ENCODE measurements at places on chromosomes 6 and 20.

DNA sequence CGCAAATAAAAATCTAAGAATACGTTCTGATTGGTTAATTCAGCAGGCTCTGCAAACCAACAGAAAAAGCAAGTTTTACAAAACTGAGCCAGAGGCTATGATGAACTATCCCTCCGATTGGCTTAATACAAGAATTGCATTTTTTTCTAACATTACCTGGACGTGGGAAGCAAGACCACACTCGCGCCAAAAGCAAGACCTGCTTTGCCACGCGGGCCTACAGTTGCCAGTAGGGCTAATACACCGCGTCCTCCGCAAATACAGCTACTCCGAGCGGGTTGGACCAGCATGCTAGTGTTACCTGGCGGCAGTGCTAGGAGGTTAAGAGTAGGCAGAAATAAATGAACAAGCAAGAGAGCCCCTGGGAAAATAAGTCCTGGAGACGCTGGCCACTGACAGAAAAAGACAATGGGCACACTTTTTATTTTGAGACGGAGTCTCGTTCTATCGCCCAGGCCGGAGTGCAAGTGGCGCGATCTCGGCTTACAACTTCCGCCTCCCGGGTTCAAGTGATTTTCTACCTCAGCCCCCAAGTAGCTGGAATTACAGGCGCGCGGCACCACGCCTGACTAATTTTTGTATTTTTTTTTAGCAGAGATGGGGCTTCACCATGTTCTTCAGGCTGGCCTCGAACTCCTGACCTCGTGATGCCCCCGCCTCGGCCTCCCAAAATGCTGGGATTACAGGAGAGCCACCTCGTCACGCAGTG lies 131.9 kb upstream of the BTN3A2 start:
- peak; percentile 48 for DNase-seq

GRCh38 chr6:28710466-28711191 lies 184.9 kb downstream of the GPX5 start:
- no peak for DNase-seq

GRCh38 chr20:7843613-7844012 lies 96.6 kb downstream of the HAO1 start:
- DNase-seq, result no peak

- peak; percentile 40 for DNase-seq
Measured at GRCh38 chr6:134065706-134066105, 13.3 kb upstream of the SLC2A12 start.

DNA sequence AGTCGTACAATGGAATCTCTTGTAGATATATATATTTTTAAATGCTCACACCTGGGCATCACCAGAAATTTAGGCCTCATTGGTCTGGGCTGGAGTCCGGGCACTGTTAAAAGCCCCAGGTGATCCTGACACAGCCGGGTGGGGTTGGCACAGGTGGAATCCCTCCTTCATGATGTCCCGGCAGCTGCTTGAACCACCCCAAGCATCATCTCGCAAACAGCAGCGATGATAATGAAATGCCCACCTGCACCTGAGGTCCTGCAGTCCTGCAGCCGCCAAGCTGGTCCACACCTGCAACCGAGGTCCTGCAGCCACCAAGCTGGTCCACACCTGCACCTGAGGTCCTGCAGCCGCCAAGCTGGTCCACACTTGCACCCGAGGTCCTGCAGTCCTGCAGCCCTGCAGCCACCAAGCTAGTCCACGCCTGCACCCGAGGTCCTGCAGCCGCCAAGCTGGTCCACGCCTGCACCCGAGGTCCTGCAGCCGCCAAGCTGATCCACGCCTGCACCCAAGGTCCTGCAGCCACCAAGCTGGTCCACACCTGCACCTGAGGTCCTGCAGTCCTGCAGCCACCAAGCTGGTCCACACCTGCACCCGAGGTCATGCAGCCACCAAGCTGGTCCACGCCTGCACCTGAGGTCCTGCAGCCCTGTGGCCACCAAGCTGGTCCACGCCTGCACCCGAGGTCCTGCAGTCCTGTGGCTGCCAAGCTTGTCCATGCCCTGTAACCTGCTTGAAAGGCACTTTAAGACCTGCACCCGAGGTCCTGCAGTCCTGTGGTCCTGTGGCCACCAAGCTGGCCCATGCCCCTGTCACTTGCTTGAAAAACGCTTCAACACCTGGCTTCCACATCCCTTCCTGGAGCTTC lies 261.2 kb downstream of the DLL1 start:
- no peak for DNase-seq

GRCh38 chr6:125804264-125804663 lies 13.5 kb downstream of the NCOA7 start:
- DNase-seq, result peak; percentile 61

GRCh38 chr20:8952721-8953120 lies 116.2 kb upstream of the PLCB4 start:
- no peak for DNase-seq

- DNase-seq, result no peak
Measured at GRCh38 chr6:28977341-28978132, 27.6 kb downstream of the ZNF311 start.

GRCh38 chr6:47663462-47664216 lies 34.7 kb upstream of the ADGRF4 start:
- DNase-seq, result no peak

DNA sequence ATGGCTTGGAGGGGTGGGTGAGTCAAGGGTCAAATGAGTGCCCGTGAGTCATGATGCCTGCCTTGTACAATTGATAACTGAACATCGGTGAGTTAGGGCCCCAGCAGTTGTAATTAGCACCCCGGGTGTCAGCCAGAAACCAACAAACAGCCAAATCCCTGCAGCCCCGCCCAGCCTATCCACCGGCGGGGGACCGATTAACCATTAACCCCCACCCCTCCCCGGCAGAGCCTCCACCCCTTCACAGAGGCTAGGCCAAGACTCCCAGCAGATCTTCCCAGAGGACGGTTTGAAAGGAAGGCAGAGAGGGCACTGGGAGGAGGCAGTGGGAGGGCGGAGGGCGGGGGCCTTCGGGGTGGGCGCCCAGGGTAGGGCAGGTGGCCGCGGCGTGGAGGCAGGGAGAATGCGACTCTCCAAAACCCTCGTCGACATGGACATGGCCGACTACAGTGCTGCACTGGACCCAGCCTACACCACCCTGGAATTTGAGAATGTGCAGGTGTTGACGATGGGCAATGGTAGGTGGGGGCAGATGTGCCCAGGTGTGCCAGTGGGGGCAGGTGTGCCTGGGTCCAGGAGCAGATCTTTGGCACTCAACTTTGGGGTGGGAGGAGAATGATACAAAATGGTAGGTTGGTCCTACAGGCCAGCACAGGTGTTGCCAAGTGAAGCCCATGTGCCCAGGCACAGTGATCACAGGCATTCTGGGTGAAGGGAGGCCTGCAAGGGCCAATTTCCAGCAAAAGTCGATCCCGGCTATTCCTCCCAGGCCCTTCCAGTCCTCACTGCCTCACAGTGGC lies 45.7 kb downstream of the HNF4A start:
- no peak for DNase-seq

DNA sequence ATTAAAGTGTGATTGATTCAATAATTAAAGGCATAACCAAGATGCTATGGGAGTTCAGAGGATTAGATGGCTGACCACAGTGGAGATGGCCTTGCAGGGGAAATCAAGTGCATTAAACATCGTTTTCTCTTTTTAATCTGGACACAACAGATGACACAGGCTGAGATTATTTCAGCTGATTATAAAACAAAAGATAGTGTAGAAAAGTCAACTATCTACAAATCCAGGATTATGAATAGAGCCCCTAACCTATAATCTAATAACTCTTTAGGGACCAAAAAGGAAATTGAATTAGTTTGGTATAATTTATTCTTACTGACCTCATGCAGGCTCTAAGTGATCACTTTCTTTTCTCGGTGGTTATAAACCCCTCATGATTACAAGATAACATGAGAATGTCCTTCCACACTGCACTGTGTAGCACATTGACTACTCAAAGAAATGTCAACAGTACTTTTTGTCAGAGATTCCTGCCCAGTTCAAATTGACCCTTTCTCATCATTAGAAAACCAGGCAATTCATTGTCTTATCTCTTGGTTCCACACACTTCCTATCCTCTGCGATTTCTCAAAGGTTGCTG lies 122.1 kb downstream of the PKHD1 start:
- no peak for DNase-seq

Measured in CD4-positive, alpha-beta T cell treated with Interleukin-4 for 4 hours (primary cell).